HuH-7.5 (cell line): ENCODE measurements at places on chromosomes 3 and 15.

DNA sequence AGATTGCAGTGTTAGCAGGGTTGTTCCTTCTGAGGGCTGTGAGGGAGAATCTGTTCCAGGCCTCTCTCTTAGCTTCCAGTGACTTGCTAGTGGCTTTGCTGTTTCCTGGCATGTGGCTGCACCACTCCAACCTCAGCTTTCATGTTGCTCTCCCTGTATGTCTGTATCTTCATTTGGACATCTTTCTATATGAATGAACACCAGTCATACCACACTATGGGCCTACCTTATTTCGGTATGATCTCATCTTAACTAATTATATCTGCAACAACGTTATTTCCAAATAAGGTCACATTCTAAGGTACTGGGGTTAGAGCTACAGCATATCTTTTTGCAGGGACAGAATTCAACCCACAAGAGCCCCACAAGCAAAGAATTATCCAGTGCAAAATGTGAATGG lies 356.7 kb upstream of the UMPS start:
- no peak for DNase-seq

DNA sequence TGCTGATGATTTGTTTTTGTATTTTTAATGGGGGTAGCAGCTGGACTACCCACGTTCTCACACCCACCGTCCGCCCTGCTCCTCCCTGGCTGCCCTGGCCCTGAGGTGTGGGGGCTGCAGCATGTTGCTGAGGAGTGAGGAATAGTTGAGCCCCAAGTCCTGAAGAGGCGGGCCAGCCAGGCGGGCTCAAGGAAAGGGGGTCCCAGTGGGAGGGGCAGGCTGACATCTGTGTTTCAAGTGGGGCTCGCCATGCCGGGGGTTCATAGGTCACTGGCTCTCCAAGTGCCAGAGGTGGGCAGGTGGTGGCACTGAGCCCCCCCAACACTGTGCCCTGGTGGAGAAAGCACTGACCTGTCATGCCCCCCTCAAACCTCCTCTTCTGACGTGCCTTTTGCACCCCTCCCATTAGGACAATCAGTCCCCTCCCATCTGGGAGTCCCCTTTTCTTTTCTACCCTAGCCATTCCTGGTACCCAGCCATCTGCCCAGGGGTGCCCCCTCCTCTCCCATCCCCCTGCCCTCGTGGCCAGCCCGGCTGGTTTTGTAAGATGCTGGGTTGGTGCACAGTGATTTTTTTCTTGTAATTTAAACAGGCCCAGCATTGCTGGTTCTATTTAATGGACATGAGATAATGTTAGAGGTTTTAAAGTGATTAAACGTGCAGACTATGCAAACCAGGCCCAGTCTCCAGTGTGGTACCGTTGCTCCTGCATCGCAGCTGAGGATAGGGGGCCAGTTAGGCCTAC lies 1.4 kb upstream of the FES start:
- no peak for DNase-seq

DNA sequence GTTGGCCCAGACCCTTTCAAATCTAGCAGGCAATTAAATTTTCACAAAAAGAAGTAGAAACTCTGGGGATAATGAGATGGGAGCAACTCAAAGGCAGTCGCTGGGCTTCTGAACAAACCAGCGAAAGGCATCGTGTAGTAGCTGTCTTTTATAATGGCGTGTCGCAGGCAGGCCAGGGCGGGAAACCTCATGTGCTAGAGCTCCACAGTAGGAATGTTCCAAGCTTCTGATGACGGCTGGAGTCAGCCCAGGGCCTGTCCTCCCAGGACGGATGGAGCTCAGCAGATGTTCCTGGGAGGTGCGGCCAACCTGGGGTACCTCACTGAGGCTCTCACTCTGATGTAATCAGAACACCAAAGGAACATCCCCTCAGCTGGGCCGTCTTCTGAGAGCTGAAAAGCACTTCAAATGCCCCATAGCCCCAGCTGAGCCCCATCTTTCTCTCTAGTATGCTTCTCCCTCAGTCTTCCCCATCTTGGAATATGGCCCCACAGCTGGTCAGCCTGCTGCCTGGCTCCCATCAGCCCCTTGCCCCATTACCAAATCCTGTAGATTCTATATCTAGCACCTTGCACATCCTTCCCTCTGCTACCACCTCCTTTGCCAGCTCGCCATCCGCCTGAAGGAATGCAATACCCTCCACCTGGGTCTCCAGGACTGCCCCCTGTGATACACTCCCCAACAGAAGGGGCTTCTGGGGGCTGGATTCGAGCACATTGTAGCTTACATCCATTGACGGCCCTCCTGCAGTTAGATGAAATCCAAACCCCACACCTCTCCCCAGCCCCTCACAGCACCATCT lies 54.9 kb upstream of the ATP2B2 start:
- DNase-seq = no peak

- DNase-seq = no peak
Measured at GRCh38 chr15:31371520-31372240, 45.0 kb downstream of the KLF13 start.

GRCh38 chr3:104635872-104636580 lies 730.7 kb upstream of the ALCAM start:
- DNase-seq = no peak
